ENCODE measurements at places on chromosomes 2 and 18.

DNA sequence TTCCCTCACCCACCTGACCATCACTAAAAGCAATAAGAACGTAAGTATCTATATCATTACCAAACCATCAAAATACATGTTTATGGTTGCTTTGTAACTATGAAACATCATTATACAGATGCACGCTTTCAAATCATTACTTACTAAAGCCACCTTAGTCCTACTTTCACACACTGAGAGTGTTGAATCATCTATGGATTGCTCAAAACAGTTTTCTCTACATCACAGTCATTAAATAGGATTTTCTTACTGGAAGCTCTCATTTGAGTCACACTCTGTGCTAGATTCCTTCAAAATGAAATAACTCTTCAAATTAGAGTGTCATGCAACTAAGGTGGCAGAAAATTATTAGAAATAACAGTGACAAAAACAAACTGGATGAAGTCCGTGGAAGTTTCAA is 878.4 kb downstream of the CPS1 start:
- DNase-seq, result no peak

- DNase-seq, result no peak
These were observed 118.9 kb downstream of the WDR7 start for GRCh38 chr18:56770097-56770496.

DNA sequence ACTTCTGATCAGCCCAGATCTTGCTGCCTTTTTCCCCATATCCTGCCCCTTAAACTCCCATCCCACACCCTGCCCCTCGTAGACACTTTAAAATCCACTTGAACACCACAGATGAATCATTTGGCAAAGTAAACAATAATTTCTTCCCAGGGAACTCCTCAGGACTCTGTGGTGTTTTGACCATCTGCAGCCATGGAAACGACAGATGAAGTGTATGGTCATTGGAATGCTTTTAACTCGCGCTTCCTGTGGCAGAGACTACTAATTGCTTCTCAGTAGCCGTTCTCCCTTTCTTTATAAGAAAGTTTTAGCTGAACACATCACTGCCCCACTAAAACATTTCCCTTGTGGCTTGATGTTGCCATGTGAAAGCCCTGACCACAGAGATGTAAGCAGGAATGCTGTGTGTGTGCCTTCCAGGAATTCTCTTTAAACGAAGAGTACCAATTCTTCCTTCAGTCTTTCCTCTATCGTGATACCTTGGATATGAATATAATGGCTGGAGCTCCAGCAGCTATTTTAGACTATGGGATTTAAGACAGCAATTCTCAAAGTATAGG is 92.7 kb upstream of the PARD3B start:
- DNase-seq, result no peak

- no peak for DNase-seq
These were observed 181.5 kb upstream of the MGAT5 start for GRCh38 chr2:134072341-134072740.

GRCh38 chr2:121530212-121530705 is 421 bp upstream of the RNU4ATAC start:
- peak; percentile 56 for DNase-seq

DNA sequence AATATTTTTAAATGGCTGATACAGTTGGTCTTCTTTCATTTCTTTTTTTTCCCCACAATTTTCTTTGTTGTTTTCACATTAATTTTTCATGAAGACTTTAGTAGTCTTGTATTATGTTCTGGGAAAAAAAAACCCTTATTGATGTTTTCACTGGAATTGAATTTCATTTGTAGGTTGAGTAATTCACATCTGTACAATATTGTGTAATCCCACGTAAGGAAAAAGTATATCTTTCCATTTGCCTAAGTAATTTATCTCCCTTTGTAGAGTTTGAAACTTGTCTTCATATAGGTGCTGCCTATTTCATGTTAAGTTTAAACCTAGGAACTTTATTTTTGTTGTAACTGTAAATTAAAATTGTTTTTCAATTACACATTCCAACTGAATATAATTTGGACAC is 2.0 kb downstream of the DNAJC27 start:
- no peak for DNase-seq

GRCh38 chr2:236733156-236733555 is 163.5 kb downstream of the ACKR3 start:
- no peak for DNase-seq

DNA sequence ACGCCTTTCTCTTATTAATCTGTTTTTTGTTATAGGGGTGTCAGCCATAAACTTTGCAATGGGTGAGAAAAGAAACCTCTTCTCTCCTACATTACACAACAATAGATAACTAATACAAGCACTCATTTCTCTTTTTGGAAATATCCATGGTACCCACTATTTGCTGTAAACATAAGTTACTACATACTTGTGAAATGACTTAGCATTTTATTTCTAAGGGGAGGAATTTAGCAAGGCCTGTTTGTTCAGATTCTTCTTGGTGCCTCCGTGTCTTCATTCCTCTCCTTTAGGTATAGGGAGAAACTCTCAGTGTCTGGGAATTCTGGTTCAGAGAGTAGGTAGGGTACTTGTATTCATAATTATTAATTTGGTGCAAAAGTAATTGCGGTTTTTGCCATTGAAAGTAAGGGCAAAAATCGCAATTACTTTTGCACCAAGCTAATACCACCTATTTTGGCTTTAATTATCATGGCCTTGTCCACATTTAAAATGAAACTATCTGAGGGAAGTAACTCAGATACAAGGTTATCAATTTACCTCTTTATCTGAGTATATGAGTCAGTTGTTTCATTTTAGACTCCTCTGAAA is 134.8 kb downstream of the MREG start:
- no peak for DNase-seq

- no peak for DNase-seq
These were observed 594.8 kb downstream of the METTL4 start for GRCh38 chr18:1976484-1976883.

DNA sequence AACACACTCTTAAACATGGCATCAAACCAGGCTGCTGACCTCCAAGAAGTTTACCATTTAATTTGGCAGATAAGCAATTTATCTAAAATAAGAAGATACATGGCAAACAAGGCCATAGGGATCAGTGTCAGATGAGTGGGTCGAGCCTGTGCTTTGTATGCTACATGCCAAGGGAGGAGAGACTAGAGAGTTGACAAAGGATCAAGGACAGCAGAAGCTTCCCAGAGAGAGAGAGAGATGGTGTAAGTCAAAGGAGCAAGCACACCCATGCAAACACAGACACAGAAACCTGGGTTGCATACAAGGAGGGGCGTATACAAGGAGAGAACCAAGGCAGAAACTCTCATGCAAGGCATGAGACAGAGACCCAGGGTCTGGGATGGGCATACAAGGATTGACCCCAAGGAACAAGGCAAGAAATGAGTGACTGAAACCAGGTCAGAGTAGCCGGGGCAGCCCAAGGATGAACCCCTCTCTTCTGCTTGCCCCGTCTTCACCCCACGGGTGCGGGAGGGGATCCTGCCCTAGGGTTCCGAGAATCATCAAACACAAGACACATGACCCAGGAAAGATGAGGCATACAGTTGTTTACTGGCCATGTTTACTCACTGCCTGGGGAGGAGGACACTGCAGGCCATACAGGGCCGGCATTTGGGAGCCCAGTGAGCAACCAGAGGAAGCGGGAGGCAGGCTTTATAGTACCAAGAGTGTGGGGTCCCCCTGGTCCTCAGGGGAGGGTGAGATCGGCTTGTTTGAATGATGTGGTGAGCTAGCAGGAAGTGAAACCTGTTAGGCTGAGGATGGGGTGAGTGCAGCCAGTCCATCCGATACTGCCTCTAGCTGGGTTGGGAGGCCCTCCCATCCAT is 529.2 kb upstream of the ID2 start:
- no peak for DNase-seq

DNA sequence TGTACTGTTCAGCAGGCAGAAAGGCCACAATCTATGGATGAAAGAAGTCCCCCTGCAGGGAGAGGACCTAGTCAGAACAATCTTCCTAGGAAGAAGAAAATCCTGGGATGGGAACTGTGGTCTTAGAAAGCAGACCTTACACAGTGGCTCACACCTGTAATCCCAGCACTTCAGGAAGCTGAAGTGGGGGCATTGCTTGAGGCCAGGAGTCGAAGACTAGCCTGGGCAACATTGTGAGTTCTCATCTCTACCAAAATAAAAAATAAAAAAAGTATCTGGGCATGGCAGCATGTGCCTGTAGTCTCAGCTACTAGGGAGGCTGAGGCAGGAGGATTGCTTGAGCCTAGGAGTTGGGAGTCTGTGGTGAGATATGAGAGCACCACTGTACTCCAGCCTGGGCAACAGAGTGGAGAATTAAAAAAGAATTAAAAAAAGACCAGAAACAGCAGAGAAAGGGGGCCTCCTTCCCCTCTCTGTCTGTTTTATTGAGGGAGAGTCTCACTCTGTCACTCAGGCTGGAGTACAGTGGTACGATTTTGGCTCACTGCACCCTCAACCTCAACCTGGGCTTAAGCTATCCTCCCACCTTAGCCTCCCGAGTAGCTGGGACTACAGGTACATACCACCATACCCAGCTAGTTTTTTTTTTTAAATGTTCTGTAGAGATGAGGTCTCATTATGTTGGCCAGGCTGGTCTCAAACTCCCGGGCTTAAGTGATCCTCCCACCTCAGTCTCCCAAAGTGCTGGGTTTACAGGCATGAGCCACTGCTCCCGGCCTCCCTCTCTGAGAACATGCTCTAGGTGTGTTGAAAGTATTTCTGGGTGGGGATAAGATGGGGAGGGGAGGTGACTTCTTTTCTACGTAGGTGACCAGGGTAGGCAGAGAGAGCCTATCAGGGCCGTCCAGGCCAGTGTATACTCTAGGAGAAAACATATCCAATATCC is 7.4 kb downstream of the RHOB start:
- no peak for DNase-seq

DNA sequence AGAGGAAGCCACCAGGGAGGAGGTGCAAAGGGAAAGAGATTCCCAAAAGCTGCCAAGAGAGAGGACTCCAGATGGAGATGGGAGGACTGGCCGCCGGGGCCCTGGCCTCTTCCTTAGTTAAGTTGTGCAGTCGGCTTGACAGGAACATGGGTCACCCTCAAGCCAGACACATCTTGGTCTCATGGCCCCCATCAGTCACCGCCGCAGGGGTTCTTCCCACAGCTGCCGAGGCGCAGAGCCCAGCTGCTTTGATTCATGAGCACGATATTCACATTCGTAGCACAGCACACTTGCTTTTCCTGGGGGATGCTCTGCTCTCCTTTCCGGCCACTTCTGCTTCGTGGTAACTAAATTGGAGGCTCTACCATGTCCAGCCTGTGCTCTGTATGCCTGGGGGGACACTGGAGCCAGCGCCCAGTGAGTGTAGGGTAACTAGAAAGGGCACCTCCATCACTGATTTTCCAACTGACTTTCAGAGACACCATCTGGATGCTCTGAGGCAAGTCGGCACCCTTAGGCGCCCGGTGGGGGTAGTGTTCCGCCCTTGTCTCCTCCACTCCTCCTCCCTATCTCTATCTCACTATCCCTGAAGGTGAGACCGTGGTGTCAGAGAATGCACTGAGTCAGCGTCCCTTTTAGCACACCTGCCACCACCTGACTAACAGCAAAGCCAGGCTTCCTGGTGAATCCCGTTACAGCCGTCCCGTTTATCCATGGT is 13.3 kb downstream of the TWIST2 start:
- DNase-seq, result no peak

DNA sequence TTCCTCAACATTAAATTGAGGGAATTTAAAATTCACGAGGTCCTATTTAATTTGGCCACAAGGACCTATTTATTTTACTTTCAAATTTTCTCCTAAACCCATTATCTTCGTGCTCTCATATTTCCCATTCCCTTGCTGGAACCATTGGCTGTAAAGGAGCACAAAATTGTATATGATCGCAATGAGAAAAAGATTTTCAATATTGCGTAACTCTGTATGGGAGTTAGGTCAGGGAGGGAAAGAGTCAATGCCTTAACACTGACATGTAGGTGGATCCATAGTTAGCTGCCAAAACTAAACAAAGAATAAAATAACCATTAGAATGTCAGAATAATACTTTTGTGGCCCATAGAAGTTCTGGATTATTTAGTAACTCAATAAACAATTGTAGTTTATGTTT is 40.6 kb upstream of the ZC3H15 start:
- DNase-seq, result no peak

GRCh38 chr18:34583895-34584294 is 126.2 kb upstream of the DTNA start:
- DNase-seq, result no peak

DNA sequence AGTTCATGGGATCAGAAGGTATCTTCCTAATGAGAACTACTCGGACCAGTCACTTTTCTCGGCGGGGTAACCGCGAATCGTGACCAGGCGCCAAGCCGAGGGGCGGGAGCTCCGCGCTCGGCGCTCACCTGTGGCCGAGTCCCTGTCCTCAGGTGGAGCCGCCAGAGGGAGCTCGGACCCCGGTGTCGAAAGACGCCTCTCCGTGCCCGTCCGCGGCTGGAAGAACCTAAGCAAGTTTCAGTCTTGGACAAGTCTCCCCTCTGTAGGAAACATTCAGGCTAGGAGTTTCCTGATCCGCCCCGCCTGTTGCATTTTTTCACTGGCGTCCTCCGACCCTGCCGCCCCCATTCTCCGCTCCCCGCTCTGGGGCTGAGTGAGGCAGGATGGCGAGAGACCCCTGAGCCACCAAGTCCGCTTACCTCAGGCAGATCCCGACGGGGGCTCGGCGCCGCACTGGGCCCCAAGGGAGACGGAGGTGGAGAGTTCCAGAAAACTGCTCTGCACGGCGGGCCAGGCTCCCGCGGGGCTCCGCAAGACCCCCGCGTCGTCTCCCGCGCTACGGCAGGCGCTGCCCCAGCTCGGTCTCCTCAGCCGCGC is 480 bp downstream of the DSEL start:
- DNase-seq, result peak; percentile 26

DNA sequence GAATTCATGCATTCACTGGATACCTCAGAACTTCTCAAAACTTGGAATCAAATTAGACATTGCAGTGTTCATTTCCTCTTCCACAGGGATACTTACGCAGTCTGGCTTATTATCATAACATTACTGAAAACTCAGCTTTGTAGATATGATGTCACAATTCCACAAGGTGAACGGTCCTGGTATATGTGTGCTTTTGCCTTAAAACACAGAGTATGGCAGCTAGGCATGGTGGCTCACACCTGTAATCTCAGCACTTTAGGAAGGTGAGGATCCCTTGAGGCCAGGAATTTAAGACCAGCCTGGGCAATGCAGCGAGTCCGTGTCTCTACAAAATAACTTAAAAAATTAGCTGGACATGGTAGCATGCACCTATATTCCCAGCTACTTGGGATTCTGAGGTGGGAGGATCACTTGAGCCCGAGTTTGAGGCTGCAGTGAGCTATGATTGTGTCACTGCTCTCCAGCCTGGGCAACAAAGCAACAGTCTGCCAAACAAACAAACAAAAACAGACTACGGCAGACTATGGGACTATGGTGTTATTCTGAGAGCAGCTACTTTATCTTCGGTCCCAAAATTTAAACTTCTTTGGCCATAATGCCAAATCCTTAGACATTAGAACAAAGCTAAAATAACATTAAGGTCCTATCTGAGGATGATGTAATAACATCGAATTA is 1191.9 kb upstream of the SLC39A10 start:
- no peak for DNase-seq

DNA sequence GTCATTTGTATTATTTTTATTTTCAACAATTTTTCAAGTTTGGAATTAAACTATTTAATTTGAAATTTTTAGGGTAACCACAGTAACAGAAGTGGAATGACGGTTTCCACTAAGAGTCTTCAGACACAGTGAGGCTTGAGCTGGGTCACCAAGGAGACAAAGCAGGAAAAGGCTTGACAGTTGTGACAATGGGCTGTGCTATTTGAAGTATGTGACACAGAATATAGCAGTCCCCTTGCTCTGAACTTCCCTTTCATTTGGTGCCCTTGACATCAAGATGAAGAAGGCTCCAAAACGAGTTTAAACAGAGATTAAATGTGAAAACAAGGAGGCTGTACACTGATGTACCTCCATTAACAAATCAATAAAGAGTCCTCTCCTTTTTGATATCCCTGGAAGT is 265.4 kb upstream of the DLGAP1 start:
- DNase-seq, result no peak

Data from cerebellar nuclear complex (tissue), 1 donor.